Small intestine (tissue), 16 donors: ENCODE measurements at places on chromosomes 3 and 15.

DNA sequence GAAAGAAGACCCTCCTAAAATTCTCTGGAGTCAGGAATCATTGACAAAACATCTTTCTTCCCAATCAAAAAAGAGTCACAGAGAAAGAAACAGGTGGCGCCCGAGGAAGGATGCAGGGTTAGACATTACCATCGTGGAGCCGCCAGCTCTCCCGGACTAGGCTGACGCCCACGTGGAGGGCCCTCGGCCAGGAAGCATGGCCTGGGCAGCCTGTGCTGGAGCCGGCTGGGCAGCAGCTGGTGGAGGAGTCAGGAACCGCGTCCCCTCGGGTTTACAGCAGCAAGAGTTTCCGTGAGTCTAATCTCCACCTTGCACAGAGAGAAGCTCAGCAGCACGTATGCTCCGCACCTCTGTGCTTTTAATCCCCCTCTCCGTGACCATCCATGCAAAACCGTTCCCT is 533.7 kb upstream of the ATP11B start:
- no peak for DNase-seq

GRCh38 chr3:116161575-116162525 is 283.4 kb downstream of the LSAMP start:
- no peak for DNase-seq

DNA sequence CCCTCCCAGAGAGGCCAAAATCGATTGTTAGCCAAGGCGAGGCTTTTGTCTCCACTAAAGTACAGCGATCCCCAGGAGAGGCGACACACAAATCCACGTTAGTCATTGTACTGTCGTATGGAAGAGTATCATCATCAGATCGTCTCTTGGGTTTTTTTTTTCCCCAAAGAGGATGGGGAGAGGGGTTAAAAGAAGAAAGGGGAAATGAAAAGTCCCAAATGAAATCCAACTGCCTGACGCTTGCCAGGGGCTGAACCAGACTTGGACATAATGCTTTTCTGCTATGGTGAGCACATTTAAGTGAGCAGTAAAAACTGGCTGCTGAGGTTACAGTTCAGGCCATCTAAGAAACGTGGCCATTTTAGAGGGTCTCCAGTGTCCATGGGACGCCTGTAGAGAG is 37.9 kb upstream of the CTSH start:
- DNase-seq: no peak

DNA sequence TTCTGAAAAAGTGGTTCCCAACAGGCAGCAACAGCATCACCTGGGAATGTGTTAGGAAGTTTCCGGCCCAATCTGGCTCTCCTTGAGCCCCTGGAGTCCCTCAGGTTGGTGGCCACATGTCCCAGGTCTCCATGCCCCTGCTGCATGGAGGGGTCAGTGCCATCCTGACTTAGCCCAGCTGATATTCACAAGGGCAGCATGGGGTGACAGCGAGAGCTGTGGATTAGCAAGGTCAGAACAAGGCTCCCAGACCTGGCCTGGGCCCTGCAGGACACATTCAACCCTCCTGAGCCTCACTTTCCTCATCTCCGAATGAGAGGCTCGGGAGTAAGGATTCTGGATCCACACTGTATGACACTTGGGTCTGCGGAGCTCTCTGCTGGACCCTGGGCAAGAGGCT is 243.8 kb upstream of the TLE3 start:
- DNase-seq: no peak

DNA sequence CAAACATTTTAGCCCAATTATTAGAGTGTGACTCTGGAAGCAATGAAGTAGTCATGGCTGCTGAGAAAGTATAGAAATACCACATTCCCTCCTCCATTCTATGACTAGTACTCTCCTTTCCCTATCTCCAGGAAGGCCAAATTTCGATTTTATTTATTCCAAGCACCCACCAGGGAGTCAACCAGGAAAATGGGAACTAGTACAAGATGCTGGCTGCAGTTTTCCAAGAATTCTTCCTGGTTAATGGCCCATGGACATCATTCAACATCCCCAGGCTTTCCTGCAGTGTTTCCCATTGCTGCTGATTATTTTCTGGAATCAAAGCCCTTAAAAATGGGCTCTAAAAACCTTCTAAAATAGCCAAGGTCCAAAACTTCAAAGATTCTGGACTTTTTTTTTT is 247.9 kb upstream of the STT3B start:
- no peak for DNase-seq

DNA sequence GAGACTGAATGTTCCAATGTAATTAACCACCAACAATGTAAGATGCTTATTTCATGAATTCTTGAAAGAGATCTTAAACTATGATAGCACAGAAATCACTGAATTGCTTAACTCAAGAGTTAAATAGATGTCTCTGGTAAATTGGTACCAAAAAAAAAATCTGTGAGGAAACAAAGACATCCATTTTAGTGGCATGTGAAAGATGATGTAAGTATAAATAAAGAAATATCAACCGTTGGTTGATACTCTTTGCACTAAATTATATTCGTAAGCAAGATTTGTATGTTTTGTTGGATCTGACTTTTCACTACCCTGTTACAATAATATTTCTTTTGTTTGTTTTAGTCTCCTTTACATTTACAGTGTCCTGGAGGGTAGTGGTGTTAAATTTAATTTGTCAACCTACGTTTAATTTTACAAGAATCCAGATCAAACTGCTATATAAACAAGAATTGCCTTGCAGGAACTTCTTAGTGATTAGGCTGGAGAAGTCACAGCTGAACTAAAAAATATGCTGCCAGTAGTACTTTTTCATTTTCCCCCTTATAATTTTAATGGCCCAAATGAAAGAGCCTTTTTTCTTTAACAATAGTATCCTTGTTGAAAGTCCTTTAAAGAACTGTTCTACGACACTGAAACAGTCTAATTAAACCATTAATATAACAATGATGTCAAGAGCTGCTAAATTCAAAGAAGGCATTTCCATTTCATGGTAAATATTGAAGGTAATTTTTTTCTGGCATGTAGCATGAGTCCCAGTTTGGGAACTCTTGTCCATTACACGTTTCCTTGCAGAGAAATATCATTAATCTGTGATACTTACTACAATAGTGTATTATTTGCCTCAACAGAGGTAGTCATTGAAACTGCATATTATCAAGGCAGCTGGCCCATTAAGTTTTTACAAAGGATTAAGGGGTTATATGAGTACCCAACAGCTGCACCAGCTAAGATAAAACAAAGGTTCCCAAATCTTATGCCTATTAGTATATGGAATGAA is 109.6 kb upstream of the PHLDB2 start:
- no peak for DNase-seq

GRCh38 chr3:32869513-32870047 is 51.8 kb downstream of the TRIM71 start:
- no peak for DNase-seq

DNA sequence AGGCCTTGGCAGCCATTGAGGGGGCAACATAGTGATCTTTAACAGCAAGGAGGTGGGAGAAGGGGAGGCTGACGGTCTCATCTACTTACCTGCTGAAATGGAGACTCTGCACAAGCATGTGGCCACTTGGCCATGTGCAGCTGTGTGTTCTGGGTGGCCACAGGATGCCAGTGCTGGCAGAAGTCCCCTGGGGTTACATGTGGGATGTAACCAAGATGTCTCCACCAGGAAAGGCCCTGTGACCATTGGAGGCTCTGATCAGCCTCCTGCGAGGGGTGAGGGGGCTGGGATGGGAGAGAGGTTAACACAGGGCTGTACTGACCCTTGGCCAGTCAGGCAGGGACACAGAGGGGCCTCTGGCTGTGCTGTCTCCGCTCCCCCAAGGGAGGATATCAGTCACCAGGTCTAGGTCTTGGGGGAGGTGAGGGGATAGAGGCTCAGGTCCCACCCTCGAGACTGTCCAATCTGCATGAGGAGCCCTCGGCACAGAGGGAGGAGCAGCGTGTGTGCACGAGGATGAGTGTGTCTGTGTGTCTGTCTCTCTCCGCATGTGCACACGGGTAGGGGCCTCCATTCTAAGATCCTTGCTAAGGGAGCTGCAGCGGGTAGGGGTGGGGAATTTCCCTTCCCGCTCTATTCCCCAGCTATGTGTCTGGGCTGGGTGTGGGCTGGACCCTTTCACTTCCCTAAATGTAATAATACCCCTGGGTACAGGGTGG is 19.5 kb downstream of the PRKCD start:
- DNase-seq: no peak

GRCh38 chr3:16177962-16178627 is 3.6 kb downstream of the GALNT15 start:
- peak; percentile 47 for DNase-seq

DNA sequence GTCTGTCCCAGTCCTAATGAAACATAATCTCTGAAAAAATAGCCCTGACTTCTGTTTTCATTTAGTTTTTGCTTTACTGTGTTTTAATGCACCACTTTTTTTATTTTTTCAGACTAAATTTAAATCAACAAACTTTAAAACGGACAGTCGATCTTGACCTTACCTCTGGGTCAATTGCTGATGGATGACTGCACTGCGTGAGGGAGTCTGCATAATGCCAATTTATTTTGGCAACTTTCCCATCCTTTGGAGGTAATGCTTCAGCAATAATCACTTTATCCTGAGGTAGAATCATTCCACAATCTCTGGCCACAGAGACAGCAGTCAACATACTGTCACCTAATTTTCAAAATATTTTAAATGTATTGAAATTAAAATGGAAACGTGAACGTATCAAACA is 32.5 kb upstream of the GP5 start:
- no peak for DNase-seq

DNA sequence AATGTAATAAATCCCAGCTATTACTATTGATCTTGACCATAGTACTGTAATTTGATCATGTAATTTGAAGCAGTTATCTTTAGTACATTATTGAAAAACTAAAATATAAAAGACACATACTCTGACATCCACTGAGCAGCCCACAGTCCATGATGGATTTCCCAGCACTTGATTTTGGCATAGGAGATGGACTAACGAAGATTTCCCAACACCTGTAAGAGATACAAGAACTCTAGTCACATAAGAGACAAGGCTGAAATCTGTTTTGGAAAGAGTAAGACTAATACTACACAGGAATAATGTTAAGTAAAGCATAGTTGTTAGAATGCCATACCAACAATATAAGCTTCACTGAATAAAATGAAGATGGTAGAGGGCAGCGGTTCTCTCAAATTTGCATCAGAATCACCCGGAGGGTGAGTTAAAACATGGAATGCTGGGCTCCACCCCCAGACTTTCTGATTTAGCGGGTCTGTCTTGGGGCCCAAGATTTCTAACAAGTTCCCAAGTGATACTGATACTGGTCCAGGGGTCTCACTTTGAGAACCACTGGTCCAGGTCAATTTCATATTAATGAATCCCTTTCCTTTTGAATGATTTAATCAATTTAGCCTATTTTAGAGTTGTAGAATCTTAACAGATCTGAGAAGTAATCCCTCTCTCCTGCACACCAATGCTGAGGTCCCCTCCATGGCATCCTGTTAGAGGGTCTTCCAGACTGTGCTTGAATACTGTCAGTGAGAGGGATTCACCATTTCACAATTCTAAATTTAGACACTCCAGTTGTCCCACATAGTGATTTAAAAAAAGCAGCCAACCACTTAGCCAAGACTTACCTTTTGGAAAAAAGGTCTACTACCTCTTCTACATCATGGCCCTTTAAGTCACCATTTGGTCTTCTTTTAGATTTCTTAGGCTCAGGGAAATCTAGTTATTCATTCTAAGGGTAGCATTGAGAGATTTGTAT is 11.5 kb downstream of the RABL3 start:
- no peak for DNase-seq

GRCh38 chr3:190810957-190811356 is 51.5 kb downstream of the GMNC start:
- DNase-seq: no peak

DNA sequence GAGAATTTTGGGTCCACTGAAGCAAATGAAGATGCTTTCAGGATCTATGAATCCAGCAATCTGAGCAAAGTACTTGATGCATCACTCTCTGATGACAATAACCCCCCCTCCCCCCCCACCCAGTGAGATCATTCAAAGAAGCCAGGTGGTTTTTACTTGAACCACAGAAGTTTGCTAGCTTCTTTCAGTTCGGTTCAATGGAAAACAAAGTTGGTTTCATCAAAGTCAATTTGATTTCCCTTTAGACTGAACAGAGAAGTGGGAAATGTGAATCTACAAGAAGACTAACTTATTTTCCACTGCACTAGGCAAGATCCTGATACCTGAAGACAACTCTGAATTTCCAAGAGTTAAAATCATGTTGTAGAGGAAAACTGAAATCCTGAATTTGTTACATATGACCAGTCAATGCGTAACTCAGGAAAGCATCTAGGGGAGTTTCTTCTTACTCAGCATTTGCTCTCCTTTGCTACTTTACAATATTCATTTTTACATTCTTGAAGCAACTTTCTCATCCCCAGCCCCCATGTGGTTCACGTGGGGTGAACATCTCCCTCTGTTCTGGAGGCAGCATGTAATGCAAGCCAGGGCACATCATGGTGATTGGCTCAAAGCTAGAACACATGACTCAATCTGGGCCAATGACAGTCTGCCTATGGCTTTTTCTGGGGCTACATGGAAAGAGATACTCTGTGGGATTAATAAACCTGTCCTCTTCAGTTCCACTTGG is 572.6 kb downstream of the FOXP1 start:
- peak; percentile 29 for DNase-seq

DNA sequence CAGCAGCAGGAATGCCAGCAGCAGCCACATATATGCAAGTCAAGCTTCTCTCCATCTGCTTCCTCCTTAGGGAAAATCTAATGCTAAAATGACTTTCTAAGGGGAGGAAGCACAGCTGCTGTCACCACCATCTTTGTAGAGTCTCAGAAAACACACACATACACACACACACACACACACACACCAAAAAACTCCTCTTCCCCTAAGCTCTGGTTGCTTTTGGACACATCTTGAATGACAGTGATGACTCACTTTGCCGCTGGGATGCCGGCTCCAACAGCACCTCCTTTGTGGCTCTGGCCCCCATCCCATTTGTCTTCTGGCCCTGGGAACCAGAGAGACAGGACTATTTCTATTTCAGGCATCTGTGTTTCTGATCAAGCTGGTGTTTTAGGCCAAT is 124.8 kb upstream of the GOLIM4 start:
- DNase-seq: no peak
